ENCODE measurements at places on chromosomes 4 and X.

GRCh38 chrX:44874420-44875184, 1.6 kb downstream of the KDM6A start:
- DNase-seq: peak; percentile 26

GRCh38 chr4:144572660-144573059, 73.3 kb upstream of the HHIP start:
- DNase-seq: no peak

DNA sequence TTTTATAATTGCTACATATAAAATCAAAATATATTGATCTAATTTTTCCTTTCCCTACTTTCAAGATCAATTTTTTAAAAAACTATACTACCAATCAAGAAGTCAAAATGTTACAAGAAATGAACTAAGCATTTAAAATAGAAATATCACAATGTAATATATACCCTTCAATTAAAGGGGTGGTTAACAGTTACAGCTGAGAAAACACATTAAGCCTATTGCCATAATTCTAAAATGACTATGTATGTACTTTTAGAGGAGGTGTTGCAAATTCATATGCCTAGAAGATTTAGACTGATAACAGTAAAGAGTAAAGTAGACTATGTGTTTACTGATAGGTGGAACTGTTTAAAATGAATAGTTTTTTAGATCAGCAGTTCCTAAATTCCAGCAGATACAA, 3.7 kb downstream of the NUP54 start:
- DNase-seq: no peak

DNA sequence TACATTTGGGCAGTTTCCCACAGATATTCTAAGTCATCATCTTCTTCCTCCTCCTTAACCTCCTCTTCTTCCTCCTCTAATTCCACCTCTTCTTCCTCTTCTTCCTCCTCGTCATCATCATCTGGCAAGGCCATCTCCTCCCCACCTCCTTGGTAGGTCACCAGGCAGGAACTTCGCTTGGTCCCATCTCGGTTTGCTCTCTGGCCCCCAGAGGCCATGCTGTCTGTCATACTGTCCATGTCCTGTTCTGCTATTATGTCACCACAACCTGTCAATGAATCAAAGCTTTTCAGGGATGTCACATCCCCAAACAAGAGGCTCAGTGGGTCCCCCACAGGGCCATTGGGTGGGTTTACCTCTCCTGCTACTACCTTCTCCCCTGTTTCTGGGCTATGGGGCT, 13.5 kb downstream of the AMER1 start:
- DNase-seq: no peak

DNA sequence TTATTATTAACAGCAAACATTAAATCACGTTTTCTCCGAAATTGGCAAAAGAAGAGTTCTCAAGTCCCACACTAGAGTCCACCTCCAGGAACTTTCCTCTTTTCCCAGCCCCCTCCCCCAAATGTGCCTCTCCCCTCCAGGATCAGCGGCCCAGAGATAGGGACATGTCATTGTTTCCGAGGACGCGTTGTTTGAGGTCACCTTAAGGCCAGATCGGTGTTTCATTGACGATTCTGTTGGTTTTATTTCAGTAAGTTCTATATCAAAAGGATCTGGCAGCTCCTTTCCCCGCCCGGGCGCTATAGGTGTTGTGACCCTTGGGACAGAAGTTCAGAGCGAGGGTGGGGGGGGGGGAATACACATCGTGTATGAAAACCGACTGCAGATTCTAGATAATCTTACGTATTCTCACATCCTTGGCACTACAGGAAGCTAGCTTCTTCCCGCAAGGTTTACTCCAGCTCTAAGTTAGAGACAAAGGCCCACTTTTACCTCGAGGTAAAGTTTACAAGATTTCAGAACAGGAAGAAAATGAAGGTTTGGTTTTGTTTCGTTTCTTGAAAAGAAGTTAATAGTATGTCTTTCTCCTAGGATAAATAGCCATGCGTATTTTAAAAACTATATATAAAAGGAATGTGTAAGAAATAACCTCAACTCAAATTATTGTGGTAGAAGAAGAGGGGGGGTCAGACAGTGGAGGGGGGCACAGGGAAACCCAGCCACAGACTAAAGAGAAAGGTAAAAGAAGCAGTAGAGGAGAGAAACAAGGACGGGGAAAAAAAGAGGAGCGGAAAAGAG, 739 bp upstream of the MSX1 start:
- DNase-seq: no peak

GRCh38 chr4:107863416-107863815, 38.7 kb downstream of the SGMS2 start:
- peak; percentile 5 for DNase-seq

- no peak for DNase-seq
Observed at GRCh38 chr4:183636503-183636902, 22.5 kb downstream of the RWDD4 start.

GRCh38 chr4:53205970-53206369, 159.9 kb downstream of the SCFD2 start:
- peak; percentile 52 for DNase-seq

DNA sequence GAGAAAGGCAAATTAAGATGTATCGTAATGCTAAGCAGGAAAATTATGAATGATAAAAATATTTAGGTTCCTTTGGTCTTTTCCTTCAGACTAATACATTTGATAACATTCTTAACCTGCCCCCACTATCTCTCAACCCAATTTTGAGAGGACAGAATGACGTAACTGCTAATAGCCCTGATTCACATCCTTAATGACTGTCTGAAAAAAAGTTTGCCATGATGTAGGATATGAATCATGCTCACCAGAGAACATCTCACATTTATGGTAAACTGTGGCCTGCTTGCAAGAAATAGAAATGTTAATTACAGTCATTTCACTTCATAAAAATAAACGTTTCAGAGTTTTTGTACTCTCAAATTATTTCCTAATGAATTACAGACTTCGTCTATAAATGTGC, 128.0 kb upstream of the VEGFC start:
- DNase-seq: peak; percentile 80

DNA sequence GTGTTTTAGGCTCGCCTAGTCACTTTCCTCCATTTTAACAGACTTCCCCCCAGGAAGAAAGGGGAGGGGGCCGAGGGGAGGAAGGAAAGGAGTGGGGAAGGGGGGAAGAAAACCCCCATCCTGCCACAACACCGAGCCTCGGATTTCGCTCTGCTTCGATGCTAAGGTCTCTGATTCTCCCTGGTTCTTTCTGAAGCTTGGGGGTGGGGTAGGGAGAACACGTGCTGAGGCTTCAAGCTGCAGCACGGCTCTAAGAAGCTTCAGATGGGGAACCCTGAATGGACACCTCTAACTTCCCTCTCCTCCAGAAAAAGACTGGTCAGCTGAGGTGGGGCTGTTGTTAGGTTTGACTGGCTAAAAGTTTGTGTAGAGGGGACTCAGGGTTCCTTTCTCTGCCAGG, 61.8 kb downstream of the RHOH start:
- no peak for DNase-seq

DNA sequence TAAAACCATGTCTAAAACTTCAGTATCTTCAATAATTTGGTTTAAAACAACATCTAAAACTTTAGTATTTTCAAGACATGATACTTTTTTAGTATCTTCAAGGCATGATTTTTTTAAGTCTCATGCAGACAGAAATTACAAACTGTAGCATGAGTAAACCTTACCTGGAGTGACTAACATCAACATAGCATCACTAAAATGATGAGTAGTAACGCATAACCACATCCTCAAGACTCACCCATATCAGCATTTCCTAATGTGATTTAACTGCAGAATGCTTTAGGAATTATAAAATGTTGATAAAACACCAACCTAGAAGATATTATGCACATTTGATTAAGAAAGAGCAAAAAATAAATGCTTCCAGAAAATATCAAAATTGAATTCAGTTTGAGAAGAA, 19.7 kb upstream of the EDNRA start:
- DNase-seq: no peak

- DNase-seq: no peak
Observed at GRCh38 chr4:98468709-98469108, 189.7 kb downstream of the TSPAN5 start.

DNA sequence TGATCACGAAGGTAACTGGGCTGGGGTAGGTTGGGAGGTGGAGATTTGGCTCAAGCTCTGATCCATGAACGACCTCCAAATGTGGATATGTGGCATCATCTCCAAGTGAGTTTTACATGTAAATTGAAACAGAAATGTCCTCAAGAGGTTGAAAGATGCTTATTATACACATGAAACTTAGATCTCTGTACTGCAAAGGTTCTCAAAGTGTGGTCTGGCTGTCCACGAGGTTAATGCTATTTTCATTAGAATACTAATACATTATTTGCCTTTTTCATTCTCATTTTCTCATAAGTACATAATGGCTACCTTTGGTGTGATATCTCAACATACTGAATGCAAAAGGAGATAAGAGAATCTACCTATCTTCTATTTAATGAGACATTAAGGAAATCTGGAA, 198.2 kb downstream of the RASL11B start:
- DNase-seq: no peak

DNA sequence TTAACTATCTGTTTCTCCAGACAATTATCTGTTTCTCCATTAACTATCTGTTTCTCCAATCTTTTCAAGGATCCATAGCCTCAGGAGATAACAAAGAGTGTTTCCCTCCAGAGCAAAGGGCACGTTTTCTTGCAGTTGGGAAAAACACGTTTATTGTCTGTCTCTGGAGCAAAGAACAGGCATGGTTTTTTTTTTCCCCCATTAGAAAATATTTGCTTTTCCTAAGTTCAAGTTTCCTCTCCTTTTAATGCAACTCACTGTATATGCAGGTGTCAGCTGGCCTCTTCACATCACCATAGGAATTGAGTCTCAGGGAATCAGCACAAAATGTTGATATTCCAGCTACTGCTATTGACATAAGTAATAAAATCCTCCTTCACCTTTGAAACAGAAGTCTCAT, 984.4 kb downstream of the RAB28 start:
- no peak for DNase-seq

DNA sequence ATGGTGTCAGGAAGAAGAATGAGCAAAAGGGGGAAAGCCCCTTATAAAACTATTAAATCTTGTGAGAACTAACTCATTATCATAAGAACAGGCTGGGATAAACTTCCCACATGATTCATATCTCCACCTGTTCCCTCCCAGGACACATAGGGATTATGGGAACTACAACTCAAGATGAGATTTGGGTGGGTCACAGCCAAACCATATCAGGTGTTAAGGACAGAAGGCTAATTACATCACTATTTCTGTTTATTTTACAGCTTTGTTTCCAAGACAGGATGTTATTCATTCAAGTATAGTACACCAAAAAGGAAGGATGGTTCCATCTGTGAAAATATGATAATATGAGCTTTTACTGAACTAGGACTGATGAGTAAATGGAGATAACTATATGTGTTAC, 63.7 kb upstream of the ARSJ start:
- DNase-seq: no peak

GRCh38 chr4:144712775-144713174, 66.8 kb downstream of the HHIP start:
- DNase-seq: peak; percentile 69

GRCh38 chrX:84909151-84909550, 94.5 kb upstream of the APOOL start:
- no peak for DNase-seq

DNA sequence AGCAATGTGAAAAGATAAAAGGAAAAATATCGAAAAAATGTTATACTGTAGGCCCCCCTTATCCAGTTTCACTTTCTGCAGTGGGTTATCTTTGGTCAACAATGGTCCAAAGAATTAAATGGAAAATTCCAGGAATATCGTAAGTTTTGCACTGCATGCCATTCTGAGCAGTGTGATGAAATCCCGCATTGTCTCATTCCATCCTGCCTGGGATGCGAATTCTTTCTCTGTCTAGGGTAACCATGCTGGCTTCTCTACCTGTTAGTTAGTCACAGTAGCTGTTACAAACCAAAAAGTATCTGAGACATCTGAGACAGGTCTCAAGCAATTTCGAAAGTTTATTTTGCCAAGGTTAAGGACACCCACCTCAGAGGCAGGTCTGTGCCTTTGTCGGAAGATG, 170.3 kb downstream of the COX18 start:
- peak; percentile 22 for DNase-seq

GRCh38 chr4:2866891-2867290, 23.2 kb downstream of the ADD1 start:
- DNase-seq: no peak

- DNase-seq: no peak
Observed at GRCh38 chr4:2045518-2045951, 13.6 kb upstream of the NAT8L start.

GRCh38 chrX:71935476-71935875, 24.8 kb downstream of the NHSL2 start:
- no peak for DNase-seq

- DNase-seq: no peak
Observed at GRCh38 chr4:71697031-71697430, 86.8 kb downstream of the GC start.

DNA sequence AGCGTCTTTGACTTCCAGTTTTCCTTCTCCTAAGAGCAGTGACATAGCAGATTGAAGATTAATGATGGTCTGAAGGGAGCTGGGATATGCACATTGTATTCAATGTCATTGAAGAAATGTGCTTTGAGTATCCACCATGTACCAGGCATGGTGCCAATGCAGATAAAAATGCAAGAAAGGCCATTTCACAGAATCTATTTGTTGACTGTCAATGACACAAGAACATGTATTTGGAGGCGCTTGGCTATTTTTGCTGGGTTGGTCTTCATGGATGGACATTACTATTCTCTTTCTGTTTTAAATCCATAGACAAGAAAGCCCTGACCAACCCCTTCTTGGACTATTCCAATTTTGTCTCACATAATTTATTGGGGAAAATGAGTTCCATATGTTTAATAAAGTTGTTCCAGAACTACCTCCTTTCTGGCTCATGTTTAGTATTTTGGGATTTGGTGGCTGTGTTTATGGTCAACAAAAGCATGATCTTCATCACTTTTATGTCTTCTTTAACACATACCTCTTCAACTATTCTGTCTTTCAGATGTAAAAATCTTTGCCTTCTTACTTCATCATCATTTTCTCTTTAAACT, 174.5 kb downstream of the CPE start:
- no peak for DNase-seq

- no peak for DNase-seq
Observed at GRCh38 chr4:160352637-160353036, 1249.8 kb downstream of the RAPGEF2 start.

DNA sequence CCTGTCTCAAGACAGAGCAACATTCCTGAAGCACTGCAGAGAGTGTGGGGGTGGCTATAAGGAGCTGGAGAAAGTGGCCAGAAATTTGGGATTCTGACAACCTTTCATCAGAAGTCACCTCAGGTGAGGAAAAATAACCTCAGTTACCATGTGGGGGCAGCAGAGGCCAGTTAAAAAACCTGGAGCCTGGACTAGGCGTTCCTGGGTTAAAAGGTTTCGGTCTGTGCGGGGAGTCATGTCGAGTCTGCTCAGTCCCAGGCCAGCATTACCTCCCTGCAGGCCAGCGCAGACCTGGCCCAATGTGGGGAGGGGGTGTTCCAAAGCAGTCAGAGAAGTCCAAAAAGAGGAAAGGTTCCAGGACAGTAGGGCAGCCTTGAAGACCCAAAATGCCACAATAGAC, 10.9 kb upstream of the NALF2 start:
- no peak for DNase-seq

GRCh38 chr4:176376032-176376614, 56.4 kb downstream of the SPCS3 start:
- peak; percentile 23 for DNase-seq

GRCh38 chr4:74456056-74456744, 11.3 kb downstream of the AREG start:
- DNase-seq: no peak

GRCh38 chr4:38919494-38919893, 51.9 kb downstream of the FAM114A1 start:
- no peak for DNase-seq

GRCh38 chr4:158172261-158173258, at the start of gene GASK1B:
GASK1B (minus strand) TSS chr4:158173025; CDS start chr4:158171375, 1,650 bp downstream.
- peak; percentile 64 for DNase-seq

Measured in fibroblast of skin of abdomen (primary cell).